CD4-positive, alpha-beta T cell treated with Interleukin-12 subunit alpha and Interleukin-12 subunit beta, for 1 hour (primary cell): ENCODE measurements at places on chromosomes 2 and 18.

- DNase-seq: no peak
Measured at GRCh38 chr2:121547646-121548045, 17.0 kb downstream of the RNU4ATAC start.

GRCh38 chr18:9435041-9435440, 40.3 kb upstream of the RALBP1 start:
- no peak for DNase-seq

DNA sequence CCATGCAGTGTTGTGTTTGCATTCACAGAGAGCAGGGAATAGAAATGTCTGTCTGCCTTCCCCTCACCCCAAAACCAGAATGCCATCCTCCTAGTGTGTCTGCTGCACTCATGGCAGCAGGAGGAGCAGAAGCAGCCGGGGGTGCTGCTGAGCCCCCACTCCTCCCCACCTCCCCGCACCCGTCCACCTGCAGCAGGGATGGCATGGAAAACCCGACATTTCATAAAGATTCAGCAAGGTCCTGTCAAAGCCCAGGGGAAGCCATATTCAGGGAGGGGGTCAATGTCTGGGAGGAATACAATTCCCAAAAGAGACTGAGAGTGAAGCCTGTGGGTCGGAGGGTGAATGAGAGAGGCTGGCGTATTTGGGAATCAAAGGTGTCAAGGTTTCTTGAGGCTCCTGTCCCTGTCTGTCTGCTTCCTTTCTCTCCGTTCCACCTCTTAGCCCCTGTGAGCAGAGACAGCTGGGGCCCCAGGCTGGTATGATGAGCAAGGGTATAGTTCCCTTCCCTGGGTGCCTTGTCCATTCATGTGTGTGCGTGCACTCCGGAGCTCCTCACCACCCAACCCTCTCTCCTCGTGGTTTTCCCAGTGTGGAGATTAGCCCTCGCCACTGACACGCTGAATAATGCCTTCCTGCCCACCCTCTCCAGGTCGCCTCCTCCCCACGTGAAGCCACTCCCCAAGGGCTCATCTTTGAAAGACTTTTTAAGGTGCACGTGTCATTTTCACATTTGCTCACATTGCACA, 133.5 kb upstream of the ZNF236 start:
- DNase-seq: no peak

- no peak for DNase-seq
Measured at GRCh38 chr2:213914510-213914909, 496.3 kb upstream of the VWC2L start.

DNA sequence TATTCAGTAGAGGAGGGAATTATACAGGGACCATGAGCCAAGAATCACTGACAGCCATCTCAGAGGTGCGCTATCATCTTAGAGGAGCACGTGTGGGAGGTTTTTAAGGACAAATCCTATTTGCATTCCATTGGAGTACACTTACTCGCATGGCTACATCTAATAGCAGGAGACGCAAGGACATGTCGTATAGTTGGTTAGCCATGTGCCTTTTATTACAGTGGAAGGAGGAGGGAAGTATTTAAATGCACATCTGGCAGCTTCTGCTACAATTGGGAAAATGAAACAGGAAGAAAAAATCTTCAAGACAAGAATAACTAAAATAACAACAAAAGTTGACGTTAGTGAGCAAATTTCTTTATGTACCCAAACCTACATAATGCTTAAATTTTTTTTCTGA, 86.5 kb upstream of the UGP2 start:
- no peak for DNase-seq

DNA sequence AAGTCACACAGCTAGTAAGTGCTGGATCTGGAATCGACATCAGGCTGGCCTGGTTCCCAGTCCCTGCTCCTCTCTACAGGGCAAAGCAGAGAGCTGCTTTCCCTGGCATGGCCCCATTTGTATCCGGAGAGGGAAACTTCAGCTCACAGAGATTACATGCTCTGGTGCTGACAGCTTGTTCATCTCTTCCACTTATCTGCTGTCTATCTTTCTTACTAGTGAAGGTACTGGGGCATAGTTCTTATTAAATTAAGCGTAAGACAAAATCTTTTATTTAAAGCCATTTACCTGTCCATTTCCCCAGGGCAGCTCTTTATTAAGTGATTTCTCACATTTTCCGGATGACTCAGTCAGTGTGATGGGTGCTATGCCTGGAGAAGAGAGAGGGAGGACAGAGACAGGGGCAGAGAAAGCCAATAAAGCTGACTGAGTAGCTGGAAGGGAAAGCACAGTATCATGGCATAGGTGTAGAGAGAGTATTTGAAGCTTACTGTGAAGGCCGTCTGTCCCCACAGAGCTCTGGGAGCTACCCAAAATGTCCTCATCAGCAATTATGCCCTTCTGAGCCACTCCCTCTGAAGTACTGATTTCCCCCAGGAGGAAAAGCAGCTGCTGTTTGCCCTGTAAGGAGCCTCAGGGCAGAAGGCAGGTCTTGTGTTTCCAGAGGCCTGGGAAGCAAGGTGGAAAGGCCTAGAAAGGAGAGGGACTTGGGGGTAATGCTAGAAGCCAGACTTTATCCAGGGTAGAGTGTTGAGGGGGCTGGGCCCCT, 44.1 kb upstream of the EPAS1 start:
- no peak for DNase-seq
